ENCODE measurements at places on chromosomes 16 and 17.

- no peak for DNase-seq
Observed at GRCh38 chr17:9467518-9467917, 108.1 kb downstream of the STX8 start.

- no peak for DNase-seq
Observed at GRCh38 chr16:3256866-3257465, 533 bp upstream of the MEFV start.

DNA sequence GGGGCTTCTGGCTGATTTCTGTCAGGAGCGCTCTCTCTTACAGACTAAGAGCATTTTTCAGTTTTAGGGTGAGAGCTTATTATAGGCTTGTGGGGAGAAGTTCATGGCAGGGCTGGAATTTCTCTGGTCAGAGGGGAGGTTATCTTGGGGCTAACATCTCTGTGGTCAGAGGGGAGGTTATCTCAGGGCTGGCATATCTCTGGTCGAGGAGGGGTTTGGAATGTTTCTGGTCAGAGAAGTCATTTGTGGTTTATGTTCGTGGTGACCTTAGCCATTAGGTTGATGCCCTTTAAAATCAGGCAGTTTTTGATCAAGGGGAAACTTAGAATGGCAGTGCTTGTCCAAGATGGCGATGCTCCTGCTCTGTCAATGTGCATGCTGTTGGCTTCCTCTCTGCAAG lies 10.8 kb upstream of the USP31 start:
- no peak for DNase-seq

DNA sequence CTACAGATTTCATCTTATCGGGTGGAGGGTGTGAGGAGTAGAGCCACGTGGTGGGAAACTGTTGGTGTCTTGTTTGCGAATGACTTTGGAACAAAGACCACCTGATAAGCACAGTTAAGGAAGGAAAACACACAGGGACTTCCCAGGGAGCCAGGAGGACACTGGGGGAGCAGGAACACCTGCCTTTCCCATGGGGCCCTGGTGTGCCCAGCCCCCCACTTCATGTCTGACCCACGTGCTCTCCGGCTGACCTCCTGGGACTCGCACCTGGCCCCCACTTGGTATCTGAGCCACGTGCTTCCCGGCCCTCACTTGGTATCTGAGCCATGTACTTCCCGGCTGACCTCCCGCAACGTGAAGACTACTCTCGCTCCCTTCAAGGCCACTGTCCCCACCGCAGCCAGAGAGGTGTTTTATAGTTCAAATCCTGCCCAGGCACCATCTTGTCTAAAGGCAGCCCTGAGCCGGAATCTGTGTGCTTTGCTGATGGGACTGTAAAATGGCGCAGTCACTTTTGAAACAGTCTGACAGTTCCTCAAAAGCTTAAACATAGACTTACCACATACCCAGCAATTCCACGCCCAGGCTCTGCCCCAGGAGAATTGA lies 5.4 kb upstream of the CSNK1D start:
- DNase-seq, result no peak
